ENCODE measurements at places on chromosomes 3 and 15.
A peak's percentile ranks its signal among the peaks of the same experiment; 100 is the strongest.

- no peak for DNase-seq
Observed at GRCh38 chr3:58789385-58789784, 122.8 kb upstream of the FAM3D start.

DNA sequence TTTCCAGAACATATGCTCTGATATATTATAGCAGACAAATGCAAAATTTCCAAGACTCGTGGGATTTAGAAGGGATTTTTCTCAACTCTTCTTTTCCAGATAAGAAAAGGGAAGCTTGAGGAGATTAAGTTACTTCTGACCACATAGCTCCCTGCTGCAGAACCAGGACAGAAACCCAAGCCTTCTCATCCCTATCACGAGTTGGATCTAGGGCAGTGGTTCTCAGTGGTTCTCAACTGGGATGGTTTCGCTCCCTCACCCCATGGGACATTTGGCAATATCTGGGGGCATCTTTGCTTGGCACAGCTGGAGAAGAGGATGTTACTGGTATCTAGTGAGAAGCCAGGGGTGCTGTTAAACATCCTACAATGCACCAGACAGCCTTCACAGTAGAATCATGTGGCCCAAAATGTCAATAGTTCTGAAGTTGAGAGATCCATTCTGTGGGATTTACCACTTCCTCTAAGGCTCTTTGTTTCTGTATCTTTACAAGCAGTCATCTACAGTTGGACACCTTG, 64.2 kb downstream of the LIPC start:
- DNase-seq: peak; percentile 74

- no peak for DNase-seq
Observed at GRCh38 chr3:32181365-32181764, 57.1 kb upstream of the CMTM8 start.

- DNase-seq: no peak
Observed at GRCh38 chr3:36364260-36364659, 16.0 kb upstream of the STAC start.

DNA sequence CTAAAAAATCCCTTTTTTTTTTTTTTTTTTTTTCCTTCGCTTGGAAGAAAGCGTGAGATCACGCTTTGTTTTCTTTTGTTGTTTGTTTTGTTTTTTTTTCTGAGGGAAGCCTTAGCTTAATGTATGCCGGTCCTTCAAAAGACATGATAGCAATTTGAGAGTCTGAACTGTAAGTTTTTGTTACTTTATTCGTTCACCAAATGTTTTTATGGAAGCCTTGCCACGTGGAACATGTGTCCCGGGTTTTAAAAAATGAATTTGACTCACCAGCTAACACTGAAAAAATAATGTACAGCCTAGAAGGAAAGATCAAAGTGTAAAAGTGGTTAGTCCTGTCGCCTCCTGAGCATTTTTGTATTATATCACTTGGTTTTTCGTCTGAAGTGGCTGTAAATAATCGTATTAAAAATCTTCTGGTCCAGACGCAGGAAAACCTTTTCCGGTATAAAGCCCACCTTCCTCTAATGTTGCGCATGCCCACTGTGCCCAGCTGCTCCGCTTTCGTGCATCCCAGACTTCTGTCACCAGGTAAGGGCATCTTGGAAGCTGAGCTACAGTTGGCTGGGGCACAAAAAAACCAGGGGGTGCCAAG, 795 bp upstream of the MYNN start:
- DNase-seq: peak; percentile 77

DNA sequence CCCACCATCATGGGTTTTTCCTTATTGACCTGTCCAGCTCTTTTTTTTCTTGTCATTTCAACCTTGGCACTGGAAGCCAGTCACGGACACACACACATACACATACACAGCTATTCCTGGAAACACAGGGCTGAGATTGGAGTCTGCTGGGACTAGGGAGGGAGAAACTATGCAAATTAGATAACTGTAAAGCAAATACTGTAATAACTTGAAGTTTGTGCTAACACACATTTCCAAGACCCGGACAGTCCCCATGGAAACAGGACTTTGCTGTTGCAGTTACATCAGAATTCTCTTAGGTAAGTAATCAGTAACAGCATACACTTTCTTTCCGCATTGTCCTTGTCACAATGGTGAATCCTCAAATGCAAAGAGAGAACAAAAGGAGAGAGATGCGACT, 304.4 kb downstream of the KBTBD8 start:
- no peak for DNase-seq

DNA sequence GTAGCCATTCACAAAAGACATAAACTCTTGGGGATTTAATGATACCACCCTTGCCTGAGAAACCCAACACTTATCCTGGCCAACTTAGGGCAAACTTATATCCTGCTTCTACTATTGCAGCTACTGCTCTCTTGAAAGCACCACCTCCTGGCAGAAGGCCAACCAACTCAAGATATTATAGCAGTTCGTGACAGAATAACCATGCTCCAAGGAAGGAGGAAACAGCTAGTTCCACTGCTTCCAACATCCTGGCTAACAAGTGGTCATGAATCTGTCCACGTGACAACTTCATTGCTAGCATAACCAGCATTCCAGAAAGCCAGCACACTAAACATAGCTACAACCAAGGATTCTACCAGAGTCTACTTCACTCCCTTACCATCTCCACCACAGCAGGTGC, 1037.5 kb downstream of the TBL1XR1 start:
- DNase-seq: no peak

GRCh38 chr15:64947211-64947610, 35.5 kb downstream of the ANKDD1A start:
- DNase-seq: no peak

DNA sequence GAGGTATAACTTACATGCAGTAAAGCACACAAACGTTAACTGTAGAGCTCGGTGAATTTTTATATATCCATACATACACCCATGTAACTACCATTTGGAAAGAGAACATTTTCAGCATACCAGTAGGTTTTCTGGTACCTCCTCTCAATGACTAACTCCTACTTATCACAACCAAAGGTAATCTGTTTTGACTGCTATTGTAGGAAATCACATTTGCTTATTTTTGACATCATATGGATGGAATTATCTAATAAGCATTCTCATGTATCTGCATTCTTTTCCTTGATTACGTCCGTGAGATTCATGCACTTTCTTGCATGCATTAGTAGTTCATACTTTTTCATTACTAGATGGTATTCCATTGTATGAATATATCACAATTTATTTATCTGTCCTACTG, 76.8 kb downstream of the CSNK1G1 start:
- DNase-seq: peak; percentile 69

DNA sequence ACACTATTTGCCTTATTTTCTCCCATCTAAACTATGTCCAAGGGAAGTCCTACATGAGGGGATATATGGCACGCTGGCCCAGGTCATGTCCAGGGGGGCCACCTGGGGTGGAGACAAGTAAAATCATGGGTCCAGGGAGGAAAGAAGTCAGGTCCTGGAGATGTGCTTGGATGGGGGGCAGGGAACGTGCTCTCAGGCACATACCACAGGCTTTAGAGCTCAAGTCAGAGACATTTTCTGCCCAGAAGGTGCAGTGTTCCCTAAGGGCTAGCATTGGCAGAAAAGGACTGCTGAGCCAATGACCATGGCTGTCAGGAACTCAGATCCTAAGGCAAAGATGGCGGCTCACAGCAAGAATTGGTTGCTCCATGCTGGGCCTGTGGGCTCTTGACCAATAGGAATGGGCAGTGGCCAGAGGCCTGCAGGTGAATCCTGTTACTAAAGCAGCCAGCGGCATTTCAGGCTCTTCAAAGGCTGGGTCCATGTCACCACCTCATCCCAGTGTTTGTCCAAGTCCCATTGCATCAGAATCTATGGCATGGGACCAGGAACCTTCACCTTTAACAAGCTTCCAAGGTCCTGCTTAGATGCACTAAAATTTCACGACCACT, 175.0 kb downstream of the RPLP1 start:
- no peak for DNase-seq

DNA sequence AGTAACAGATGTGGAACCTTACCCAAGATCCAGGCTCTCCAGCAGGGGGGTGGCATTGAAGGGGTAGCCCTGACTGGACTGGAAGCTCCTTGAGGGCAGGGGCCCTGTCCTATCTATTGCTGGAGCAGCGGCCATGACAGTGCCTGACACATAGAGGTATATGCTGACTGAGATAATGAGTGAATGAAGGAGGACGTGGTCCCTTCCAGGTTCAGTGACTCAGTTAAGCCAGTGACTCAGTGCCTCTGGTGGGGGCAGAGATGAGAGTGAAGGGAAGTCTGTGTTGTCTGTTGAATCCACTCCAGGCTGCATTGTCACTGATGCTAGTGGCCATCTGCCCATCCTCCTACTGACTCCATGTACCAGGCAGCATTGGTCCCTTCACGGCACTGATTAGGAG, 13.0 kb upstream of the CTXND1 start:
- no peak for DNase-seq

DNA sequence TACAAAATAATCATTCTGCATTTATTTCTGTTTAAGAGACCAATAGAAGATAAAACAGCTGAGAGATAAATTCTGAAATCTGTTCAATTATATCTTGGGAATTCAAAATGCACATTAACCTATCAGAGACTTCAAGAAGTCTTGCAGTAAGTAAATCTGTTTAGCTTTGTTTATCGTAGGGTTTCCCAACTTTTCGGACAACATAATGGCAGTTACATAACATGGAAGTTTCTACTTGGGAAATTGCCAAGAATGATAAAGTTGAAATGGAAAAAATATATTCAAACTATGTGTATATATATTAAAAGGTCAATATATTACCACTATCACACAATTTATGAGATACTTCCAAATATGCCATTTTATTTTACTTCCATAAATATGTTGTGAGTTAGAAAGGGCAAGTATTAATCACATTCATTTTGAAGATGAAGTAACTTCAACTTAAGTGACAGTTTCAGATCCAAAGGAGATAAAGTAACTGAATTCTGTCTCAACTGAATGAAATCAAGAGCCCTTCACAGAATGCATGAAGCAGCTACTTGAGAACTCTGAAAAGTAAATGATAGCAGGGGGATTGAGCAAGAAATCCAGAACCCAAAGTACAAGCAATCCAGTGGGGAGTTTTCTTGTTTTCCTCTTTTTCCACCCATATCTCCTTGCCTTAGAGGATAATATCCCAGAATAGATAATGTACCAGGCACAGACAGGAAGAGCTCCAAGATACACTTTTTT, 108.8 kb downstream of the PLOD2 start:
- peak; percentile 86 for DNase-seq

DNA sequence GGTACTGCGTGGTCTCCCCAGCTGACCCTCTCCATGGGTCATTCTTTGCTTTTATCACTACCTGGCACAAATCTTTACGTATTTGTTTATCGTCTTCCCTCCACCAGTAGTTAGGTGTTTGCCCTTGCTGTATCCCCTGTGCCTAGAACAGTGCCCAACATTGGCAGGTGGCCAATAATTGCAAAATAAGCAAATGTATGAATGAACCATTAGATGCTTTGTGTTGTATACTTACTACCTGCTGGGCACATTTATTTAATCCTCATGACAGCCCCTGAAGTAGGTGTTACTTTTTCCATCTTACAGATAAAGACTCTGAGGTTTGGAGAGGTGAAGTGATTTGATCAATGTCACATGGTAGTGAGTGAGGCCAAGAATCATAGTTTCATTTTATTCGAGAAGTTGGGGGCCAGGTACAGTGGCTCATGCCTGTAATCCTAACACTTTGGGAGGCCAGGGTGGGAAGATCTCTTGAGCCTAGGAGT, 2.0 kb upstream of the TWF2 start:
- DNase-seq: no peak
